ENCODE measurements at places on chromosomes 16 and 17.

GRCh38 chr16:30473231-30474073 is 910 bp downstream of the ITGAL start:
- DNase-seq, result peak; percentile 85

DNA sequence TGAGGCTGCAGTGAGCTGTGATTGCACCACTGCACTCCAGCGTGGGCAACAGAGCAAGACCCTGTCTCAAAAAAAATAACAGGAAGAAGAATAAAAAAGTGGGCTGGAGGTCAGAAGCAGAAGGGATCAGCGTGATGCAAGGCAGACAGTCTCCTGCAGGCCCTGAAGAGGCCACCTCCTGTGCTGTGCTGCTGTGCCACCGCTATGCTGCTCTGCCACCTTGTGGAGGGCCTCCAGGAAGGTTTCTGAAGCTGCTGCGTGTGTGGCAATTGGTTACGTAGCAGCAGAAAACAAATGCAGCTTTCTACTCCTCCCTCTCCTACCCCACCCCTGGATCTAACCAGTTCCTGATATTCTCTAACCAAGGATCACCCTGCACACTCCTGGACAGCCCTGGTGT is 815.5 kb downstream of the KCNJ18 start:
- DNase-seq, result no peak

- DNase-seq, result no peak
Observed at GRCh38 chr17:10034719-10035475, 129.8 kb upstream of the RCVRN start.

DNA sequence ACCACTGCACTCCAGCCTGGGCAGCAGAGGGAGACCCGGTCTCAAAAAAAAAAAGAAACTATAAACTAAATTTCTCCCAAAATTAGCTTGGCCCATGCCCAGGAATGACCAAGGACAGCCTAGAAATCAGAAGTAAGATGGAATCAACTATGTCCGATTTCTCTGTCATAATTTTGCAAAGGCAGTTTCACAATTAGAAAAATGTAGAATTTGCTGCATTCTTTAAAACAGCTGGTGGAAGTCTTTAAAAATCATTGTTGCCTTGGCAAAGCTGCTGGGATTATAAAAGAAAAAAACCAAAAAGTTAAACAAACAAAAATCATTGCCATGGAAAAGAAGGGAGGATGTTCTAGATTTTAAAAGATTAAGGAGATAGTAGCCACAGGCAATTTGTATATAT is 32.4 kb downstream of the WWP2 start:
- DNase-seq, result no peak

DNA sequence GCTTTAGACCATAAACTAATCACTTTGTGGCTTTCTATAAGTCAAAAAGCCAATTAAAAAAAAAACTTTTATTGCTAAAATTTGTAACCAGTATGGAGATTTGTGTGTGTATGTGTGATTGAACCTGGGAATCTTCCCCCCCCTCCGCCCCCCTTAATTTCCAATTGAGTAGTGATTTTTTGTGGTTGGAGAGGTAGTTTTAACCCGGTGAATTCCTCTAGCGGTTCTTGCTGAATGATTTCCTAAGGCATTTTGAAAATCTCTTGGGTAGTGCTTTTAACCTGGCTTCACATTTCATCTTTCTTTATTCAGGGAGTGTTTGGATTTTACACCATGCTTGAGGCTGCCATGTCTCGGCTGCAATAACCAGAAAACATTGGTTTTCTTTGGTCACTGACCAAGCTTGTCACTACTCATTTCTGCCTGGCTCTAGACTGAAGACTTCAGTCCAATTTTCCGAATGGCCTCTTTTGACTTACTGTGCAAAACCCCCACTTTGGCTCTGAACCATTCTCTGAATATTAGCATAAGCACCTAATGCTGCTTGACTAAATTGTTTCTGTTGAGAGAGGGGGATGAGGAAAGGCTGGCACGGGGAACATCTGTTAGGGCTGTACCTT is 35.6 kb downstream of the PRKCA start:
- no peak for DNase-seq

DNA sequence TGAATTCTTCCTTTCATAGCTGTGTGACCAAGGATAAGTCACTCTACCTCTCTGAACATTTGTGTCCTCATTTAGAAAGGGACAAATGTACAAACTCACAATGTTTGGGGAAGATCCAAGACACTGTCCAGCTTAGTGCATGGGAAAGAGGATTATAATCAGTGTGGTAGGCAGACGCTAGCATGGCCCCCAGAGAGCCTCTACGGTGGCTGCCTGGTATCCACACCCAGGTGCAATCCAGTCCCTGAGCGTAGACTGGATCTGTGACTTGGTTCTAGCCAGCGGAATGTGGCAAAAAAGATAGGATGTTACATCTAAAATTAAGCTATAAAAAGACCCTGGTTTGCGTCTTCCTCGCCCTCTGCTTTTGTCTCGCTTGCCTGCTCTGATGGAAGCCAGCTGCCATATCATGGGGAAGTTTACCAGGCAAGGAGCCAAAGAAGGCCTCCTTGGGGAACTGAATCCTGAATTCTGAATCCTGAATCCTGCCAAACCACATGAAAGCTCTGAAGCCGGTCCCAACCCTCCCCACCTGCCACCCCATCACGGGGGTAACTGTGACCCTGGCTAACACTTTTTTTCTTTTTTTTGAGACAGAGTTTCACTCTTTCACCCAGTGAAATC is 51.7 kb downstream of the PLXDC1 start:
- no peak for DNase-seq

GRCh38 chr17:64472564-64472963 is 23.6 kb downstream of the MILR1 start:
- DNase-seq, result no peak

DNA sequence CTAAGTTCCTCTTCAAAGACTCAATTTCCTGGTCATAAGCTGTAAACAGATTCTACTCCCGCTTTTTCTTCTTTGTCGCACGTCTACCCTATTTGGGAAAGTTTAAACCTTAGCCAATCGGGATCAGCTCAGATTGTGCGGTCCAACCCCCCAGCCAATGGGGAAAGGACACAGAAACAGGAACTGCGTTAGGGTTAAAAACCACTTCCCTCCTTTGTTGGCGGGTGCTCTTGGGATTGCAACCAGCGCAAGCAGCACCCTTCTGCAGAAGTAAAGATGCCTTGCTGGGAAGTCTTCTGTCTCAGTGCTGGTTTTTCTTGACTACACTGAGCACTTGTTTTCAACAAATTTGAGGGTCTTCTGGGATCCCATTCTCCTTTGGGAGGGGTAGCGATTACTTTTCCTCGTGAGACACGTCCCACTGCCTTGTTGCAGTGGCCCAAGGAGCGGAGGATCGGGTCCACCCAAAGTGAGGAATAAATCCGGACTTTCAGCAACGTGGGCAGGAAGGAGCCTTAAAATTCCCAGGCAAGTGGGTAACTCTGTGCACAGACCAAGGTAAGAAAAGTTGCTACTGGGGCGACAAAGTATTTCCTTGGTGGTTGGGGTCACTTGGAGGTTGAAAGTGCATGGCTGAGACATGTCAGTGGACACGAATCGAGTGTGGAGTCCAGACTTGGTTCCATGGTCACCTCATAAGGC is 1.0 kb upstream of the YPEL3 start:
- no peak for DNase-seq

DNA sequence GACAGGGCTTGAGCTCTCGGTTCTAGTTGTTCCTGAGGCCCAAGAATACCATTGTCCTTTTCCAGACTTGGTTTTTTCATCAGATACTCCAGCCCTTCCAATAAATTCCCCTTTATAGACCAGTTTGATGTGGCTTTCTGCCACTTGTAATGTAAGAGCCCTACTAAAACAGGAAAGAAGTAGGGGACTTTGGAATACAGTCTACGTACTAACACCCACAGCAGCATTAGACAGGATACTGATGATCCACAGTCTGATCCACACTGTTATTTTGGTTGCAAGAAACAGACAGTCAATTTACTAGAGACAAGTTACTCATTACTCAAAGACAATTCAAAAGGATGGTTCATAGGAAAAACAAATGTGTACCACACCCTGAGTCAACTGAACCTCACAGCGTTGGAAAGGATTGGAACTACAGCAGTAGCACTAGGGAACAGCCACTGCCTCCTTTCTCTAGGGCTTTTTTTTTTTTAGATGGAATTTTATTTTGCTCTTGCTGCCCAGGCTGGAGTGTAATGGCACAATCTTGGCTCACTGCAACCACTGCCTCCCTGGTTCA is 45.9 kb upstream of the MED13 start:
- no peak for DNase-seq

GRCh38 chr16:3187798-3188674 is at the start of gene OR1F1:
TSS of gene OR1F1 (plus strand) at chr16:3188204.
- DNase-seq, result peak; percentile 90

DNA sequence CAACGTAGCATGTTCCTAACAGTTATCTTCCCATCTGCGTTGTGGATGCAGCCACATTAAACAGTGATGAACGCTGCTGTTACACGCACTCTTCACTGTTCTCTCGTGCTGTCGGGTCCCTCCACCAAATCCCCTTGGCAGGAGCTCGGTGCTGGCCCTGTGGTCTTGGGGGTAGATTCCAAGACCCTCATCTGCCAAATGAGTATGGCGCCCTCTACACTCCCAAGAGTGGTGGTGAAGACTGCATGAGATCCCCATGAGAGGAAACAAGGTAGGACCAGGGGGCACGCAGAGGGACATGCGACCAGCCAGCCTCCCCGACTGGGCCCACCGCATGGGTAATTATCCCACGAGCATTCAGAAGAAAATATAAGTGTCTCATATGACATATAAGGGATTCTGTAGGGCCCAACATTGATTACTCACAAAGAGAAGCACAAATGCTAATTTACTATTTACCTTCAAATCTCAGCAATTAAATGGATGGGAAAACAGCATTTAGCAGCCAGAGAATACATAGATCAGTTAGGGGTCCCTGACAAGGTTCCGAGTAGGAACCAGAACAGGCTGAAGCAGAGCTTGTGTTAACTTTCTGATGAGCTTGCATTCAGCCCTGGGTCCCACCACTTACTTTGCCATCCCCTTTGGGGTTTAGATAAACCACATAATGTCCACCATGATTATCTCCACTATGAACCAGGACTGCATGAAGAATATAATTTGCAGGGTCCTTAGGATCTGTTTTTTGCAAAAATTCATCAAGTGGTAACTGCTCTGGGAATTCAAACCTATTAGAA is 23.8 kb downstream of the LITAFD start:
- DNase-seq, result no peak

DNA sequence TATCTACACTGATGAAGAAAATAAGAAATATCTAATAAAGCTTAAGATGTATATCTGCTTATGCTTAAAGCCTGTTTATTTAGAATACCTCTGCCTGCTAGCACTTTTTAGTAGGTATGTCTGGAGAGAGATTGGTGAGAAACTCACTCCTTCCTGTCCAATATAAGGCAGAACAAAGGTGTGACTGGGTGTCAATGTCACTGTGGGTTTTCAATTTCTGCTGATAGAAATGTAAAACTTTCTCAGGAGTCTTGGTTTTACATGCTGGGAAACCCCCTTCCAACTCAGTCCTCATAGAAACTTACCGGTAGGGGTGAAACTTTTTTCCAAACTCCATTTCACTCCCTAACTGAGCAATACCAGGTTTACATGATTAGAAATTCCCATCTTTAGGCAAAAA is 17.8 kb upstream of the MPHOSPH6 start:
- DNase-seq, result no peak

GRCh38 chr16:9516444-9516843 is 425.0 kb downstream of the HAPSTR1 start:
- no peak for DNase-seq

DNA sequence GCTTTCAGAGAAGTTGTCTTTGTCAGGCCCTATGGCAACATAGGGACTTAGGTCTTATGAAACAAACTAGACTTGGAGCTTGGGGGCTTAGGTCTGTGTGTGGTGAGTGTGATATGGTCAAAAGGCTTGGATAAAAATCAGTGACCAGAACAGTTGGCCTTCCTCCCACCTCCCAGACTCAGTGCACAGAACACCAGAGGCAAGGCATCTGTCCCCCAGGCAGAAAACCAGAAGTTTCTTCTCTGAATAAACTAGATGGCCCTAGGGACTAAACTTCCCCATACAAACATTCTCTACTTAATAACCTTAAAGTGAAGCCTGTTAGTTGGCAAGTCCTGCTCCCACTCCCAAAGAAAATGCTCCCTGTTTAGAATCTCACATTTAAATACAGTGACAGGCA is 39.2 kb upstream of the PMFBP1 start:
- no peak for DNase-seq

DNA sequence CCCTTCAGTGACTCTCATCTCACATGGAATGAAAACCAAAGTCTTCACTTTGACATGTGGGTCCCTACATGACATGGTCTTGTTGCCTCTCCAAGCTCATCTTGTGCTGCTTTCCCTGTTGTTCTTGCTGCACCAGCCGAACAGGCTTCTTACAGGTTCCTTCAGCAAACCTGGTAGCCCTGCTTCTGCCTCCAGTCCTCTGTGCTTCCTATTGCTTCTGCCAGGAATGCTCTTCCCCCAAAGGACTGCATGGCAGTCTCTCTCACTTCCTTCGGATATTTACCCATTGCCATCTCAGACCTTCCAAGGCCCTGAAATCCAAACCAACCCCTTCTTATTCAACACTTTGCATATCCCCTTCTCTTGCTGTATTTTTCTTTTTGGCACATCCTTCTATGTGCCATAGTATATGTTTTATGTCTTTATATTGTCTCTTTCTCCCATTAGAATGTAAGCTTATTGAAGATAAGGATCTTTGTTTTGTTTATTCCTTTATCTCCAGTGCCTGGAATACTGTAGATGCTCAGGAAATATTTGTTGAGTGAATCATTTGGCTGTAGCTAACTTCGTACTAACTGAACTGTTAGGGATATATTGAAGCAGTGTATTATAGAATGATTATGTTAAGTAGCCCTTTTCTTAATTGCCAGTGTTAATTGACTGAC is 57.9 kb upstream of the SLC12A3 start:
- DNase-seq, result no peak

- DNase-seq, result no peak
Observed at GRCh38 chr17:27951872-27952271, 58.7 kb upstream of the LYRM9 start.

- DNase-seq, result peak; percentile 72
Observed at GRCh38 chr16:17416461-17417311, 54.1 kb downstream of the XYLT1 start.

GRCh38 chr17:1220346-1220745 is 40.6 kb upstream of the ABR start:
- no peak for DNase-seq

DNA sequence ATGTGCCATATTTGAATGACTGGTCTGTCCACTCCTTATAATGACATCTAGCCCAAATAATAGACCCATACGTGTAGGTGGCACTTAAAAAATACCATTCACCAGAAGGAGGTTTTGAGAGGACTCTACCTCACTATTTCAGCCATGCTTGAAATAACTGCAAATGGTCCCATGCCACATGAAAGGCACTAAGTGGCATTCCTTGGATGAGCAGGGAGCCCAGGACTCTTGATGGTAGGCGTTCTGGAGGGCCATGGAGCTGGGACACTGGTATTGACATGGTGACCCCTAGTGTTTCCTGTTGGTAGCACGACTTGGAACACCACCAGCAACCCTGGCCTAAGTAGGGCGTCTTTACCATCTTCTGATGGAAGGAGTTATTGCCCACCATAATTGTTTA is 148.7 kb upstream of the ZFHX3 start:
- DNase-seq, result no peak

- no peak for DNase-seq
Observed at GRCh38 chr16:81717662-81718189, 61.4 kb upstream of the PLCG2 start.

Measured in activated CD8-positive, alpha-beta memory T cell treated with anti-CD3 and anti-CD28 coated beads, Interleukin-2, amount 50 U/mL, for 48 hours (primary cell).